ENCODE measurements at places on chromosomes 2 and 18.

DNA sequence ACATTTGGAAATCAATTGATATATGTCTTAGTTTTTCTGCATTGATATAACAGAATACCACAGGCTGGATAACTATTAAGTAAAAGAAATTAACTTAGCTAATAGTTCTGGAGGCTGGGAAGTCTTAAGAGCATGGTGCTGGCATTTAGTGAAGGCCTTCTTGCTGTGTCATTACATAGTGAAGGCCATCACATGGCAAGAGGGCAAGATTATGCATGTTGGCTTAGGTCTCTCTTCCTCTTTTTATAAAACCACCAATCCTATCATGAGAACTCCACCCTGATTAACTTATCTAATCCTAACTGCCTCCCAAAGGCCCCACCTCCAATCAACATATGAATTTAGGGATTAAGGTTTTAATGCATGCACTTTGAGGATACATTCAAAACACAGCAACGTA, 225.5 kb upstream of the VRK2 start:
- no peak for DNase-seq

- DNase-seq: no peak
Measured at GRCh38 chr18:57698571-57699276, 77.1 kb upstream of the NARS1 start.

- DNase-seq: no peak
Measured at GRCh38 chr2:172437419-172438341, 10.3 kb downstream of the ITGA6 start.

DNA sequence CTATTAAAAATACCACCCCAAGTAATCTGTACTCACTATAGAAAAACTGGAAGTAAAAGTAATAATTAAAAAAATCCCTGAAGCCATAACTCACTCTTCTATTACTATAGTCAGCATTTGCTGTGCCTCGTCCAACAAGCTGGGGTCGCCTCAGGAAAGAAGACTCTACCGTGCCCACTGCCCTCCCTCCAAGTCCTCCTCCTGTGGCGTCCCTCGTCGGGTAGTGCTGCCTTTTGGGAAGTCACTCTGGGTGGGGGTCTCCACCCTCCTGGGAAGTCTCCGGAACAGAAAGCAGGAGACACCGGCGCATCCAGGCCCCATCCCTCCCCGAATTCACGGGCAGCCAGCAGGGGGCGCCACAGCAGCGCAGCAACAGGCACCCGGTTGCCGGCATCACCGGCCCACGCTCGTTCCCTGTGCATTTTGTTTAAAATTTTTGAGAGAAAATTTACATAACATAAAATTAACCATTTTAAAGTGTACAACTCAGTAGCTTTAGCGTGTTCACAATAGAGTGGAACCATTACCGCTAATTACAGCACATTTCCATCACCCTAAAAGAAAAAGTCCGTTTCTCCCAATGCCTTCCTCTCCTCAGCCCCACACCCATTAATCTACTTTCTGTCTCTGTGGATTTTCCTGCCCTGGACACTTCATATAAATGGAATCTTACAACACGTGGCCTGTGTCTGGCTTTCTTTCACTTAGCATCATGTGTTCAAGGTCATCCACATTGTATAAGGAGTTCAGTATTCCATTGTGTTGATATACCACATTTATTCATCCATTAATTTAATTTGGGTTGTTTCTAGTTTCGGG, 62.2 kb downstream of the ADNP2 start:
- DNase-seq: no peak

- no peak for DNase-seq
Measured at GRCh38 chr18:76402026-76402990, 92.7 kb downstream of the ZNF516 start.

- DNase-seq: peak; percentile 83
Measured at GRCh38 chr2:69770193-69770702, 28.3 kb downstream of the ANXA4 start.

DNA sequence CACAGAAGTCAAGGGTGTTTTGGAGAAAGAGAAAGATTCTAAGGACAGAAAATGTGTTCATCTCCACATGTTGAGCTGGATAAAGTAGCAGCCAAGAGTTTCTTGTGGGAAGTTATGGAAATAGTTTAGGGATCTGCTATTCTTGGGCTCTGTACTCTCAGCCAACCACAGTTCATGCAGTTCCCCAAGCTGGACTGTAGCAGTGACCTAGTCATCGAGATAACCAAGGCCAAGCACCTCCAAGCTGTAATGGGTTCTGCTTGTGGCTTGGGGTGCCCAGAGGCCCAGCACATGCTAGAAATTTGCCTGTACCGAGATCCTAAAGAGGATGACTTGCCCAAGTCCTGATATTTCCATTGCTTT, 91.9 kb upstream of the RASGRP3 start:
- no peak for DNase-seq

- peak; percentile 5 for DNase-seq
Measured at GRCh38 chr2:179129574-179130238, 79.8 kb upstream of the CCDC141 start.

DNA sequence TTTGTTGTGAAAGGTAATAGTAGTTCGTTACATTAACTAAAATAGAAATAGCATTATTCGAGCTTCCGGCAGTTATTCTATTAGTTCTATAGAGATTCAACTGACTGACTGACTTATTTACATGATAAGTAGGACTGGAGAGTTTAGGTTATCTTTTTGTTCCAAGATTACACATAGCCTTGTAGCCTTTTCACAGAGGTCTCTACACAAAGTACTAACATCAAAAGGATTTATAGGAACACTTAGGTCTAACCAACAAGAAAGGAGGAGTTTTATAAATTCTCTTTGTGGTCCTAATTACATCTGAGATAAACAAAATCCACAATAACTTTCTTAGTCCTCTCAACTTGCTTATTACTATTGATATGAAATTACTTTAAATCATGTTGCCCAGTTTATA, 62.8 kb downstream of the SOS1 start:
- DNase-seq: no peak

DNA sequence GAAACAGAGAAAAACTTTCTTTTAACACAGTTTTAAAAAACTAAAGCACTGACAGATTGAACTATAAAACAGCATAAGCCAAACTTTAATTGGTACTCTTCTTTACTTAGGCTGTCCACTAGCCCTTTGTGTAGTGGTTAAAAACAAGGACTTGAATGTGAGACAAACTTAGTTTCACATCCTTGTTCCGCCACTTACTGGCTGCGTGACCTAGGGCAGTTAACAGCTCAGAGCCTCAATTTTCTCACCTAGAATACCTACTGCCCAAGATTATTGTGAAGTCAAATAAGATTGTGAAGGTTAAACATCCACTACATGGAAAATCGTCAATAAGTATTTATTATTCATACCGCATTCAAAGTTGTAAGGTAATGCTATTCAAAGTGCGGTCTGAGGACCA, 2.0 kb downstream of the WDR35 start:
- DNase-seq: no peak

DNA sequence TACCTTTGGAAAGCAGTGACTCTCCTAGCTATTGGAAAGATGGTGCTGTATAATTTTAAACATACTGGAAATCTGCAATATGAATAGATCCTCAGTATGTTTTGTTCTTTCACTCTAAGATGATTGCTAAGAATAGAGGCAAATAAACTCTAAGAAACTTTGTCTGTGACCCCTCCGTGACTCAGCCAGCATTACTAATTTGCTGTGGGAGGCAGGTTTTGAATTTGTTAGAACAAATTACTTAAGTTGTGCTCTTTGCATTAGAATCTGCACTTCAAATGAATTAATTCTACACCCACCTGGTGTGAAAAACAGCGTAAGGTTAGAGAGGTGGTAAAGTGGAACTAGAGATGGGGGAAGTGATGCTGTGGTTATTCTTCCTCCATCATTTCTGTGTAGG, 142.2 kb downstream of the RAPGEF4 start:
- no peak for DNase-seq

- no peak for DNase-seq
Measured at GRCh38 chr2:195513119-195513518, 143.9 kb upstream of the SLC39A10 start.

DNA sequence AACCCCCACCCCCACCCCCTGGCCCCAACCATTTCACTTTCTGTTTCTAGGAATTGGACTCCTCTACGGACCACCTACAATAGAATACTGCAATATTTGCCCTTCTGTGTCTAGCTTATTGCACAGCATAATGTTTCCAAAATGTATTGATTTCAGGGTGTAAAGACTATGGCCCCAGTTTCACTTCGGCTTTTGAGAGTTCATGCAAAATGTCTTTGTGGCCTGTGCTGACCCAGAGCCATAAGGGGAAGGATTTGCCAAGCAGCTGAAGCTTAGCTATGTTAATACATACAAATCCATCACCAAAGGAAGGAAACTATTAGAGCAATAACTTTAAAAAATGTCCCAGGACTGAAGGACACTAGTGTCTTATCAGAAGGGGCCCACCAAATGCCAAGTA, 11.2 kb upstream of the ATP9B start:
- DNase-seq: no peak

- no peak for DNase-seq
Measured at GRCh38 chr18:75497576-75498235, 70.2 kb upstream of the SMIM21 start.

DNA sequence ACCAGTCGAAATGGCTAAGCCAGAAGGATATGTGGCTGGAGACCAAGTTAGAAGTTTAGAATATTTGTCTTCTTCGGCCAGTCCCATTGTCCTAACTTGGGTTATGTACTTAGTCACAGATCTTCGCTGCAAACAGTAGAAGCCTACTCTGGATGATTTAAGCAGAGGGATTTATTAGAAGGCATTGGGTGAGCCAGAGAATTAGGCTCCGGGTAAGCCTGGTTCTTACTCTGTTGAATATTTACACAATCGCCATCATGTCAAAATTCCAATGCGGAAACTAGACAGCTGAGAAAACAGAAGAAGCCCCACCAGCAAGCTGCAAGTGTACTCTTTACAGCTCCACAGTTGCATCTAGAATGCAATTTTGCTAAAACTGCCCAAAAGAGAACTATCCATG, 276.6 kb downstream of the CMPK2 start:
- no peak for DNase-seq

DNA sequence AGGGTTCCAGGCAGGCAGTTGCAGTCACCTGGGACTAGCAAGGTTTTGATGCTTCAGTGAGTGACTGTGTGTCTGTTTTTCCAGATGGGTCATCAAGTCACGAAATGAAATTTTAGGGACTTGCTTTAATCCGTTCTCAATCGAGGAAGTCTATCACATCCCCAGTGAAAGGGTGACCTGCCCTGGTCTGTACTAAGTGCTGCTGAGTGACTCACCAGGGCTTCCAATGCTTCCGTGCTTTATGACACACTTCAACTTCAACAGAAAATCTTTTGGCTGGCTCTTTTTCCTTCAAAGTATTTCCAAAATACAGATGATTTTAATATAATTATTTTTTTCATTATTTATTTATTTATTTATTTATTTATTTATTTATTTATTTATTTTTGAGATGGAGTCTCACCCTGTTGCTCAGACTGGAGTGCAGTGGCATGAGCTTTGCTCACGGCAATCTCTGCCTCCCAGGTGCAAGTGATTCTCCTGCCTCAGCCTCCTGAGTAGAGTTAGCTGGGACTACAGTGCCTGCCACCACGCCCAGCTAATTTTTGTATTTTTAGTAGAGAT, 18.4 kb downstream of the TFCP2L1 start:
- DNase-seq: no peak

- DNase-seq: no peak
Measured at GRCh38 chr2:139196754-139197153, 416.6 kb upstream of the NXPH2 start.

DNA sequence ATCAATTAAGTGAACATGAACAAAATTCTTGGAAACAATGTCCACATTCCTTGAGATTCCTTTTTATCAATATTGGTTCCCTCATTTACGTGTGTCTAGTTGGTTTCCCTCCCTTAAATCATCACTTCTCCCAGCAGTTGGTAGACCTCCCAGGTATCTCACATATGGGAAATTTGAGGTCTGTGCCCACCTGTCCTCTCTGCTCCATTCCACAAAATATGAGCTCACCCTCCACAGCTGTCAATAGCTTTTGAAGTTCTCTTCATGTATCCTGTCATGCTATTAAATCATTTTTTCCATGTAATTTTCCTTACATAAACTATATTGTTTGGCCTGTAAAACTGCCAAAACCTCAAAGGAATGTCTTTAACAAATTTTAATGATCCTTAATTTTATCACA, 992.2 kb upstream of the ACVR2A start:
- DNase-seq: no peak

DNA sequence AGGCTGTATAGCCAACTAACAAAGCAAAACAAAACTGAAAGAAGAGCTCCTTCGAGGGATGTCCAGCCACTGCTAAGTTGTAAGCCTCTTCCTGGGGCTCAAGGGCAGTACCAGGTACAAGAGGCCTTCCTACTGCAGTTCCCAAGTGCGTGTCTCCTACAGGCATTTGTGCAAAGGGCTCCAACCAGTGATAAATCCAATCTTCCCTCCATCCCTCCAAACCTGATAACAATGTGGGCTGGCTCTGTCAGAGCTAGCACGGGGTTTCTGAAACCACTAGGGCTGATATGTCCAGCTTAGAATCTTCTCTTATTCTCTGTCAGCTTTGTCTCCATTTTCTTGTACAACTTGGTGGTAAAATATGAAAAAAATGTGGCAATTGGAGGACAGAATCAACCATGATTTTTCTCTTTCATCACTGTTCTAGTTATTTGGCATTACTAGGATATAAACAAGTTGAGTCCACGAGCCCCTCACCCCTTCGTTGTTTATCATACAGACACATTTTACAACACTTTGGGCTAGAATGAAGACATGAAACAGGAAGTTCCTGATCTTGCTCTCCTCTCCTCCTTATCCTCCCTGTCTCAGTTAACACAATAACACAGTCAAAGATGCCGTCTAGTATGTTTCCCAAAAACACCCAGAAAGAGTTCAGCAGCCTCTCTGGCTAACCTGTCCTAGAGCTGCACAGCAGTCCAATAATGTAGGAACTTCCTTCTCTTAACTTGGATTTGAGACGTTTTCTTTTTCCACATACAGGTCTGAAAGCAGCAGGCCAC, 35.4 kb upstream of the WIPF1 start:
- no peak for DNase-seq

- no peak for DNase-seq
Measured at GRCh38 chr2:62187246-62187645, 8.7 kb upstream of the B3GNT2 start.

DNA sequence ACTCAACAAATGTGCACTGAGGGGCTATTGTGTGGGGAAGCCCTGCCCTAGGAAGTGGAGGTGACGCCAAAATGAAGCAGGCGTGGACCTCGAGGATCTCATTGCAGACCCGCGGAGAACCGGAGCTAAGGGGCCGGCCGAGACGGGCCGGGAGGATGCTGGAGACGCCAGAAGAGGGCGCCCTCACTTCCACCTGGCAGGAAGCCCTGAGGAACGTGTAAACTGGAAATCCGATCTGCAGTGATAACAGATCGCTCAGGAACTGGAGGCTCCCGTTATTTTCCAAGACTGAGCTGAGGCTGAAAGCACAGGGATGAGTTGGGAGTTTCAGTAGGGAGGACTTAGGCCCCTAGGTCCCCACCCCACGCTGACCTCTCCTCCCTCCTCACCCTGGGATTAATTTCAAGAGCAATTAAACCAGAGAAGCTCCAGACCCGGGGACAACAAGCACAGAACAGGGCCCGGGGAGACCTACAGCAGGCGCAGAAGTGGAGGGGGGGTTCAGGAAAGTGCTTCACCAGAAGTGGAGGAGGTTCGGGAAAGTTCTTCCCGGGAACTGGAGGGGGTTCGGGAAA, 7.7 kb upstream of the COL6A3 start:
- DNase-seq: peak; percentile 81

Measured in HTR-8/SVneo (cell line).